Stimulated activated CD8-positive, alpha-beta memory T cell treated with anti-CD3 and anti-CD28 coated beads, Interleukin-4, amount 100 ng/mL, for 1 hour (primary cell): ENCODE measurements at places on chromosomes 1 and 21.

GRCh38 chr1:46582972-46583371, 21.1 kb downstream of the MKNK1 start:
- DNase-seq: no peak

DNA sequence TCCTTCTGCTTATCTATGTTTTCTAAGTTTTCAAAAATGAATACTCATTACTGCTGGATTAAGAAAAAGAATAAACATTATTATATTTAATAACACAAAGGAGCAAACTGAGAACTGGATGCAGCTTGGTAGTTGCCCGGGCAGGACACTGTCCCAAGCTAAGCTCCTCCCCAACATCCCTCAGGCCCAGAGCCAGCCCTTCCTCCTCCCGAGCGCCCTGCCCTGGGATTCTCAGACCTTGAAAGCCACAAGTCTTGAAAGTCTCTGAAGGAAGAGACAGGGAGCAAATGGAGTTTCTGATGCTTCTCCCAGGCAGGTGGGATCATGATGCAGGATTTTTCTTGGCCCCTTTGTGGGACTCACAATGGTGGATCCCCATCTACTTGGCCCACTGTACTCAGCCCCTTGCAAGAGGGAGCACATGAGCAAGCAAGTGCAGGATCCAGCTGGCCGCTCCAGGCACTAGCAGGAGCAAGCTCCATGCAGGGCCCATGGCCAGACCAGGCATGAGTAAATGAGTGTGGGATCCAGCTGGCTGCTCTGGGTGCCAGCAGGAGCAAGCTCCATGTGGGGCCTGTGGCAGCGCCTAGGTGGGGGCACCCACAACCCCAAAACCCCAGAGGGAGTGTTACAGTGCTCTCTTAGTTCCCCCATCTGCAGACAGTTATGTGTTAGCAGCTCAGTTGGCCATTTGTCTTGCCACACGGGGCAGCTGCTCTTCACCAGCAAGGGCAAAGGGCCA, 32.1 kb upstream of the RAB4A start:
- DNase-seq: no peak

- DNase-seq: no peak
These were observed 16.6 kb downstream of the ANGPTL3 start for GRCh38 chr1:62613890-62614289.

DNA sequence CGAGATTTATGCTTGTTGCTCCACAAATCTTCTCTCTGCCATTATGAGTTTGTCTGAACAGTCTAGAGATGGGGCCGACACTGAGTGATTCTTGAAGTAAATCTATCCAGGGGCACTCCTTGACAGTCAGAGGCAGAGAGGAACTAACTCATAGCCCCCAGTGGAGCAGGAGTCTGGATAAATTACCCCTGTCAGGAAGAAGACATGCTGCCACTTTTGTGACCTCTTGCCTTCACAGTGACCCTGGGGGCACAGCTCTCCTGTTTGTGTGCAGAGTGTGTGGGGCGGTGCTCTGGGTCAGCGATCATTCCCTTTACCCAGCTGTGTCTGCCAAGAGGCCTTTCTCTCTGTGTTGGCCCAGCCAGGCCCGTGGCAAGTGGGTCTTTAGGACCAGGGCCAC, 29.5 kb downstream of the PEX14 start:
- no peak for DNase-seq

- no peak for DNase-seq
These were observed 7.8 kb upstream of the MEF2D start for GRCh38 chr1:156508205-156508954.

GRCh38 chr1:184283999-184284398, 102.8 kb upstream of the C1orf21 start:
- no peak for DNase-seq

DNA sequence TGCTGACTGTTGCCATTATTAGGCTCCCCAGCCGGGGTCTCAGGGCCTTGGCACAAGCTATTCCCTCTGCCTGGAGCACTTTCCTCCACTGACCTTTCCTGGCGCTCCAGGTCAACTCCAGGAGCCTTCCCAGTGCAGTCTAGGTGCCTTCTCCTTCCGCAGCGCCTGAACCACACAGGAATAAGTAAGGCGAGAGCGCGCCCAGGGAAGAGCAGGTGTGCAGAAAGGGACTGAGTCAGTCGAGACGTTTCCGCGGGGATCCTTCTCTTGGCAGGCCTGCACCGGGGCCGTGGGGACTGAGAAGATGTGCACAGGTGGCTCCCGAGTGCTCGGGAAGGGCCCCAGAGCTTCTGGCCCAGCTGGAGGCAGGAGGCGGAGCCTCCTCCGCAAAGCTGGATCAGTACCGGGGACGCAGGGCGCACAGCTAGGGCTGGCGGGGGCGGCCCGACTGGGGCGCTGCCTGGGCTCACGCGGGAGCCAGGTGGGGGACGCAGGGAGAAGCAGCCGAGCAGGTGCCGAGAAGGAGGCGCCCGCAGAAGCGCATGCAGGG, 765 bp upstream of the BMP8A start:
- no peak for DNase-seq

GRCh38 chr1:228381356-228381755, 25.3 kb downstream of the TRIM11 start:
- no peak for DNase-seq

DNA sequence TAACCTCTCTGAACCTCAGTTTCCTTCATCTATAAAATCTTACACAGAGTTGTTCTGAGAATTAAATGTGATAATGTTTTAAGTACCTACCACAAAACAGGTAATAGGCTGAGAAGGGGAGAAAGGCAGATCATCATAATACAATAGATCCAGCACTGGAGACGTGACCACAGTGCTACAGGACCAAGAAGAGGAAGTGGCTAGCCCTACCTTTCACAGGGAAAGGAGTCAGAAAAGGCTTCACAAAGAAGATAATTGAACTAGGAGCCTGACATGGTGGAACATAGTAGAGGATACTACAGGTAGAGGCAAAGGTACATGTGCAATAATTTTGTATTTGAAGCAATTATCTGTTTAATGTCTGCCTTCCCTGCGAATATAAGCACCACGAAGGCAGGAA, 45.1 kb downstream of the ERI3 start:
- no peak for DNase-seq

DNA sequence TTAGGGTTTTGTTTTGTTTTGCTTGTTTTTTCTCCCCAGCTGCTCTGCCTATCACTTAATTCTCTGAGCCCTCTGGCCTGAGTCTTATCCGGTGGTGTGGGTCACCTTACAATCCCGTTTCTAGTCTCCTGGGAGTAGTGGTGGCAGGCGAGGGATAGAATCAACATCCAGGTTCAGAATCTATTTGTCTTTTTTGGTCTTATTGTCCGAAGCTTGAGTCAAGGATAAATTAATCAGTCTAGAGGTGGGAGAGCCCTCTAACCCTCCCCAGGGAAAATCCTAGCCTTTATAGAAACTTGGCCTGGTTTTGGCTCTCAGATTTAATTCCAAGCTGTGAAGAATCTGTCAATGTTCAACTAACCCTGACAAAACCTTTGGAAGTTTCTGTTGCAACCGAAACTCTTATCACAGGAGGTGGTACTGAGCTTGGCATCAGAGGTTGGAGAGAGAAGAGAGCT, 246.3 kb downstream of the FGGY start:
- no peak for DNase-seq

DNA sequence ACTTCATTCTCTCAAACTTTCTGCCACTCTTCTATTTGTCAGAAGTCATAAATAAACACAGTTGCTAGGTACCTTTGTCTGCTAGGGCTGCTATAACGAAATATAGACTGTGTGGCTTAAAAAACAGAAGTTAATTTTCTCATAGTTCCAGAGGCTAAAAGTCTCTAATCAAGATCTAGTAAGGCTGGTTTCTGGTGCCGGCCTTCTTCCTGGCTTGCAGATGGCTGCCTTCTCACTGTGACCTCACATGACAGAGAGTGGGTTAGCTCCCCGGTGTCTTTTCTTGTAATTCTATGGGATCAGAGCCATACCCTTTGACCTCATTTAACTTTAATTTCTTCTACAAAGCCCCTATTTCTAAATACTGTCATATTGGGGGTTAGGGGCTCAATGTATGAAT, 5.9 kb downstream of the PDC start:
- DNase-seq: no peak

- DNase-seq: no peak
These were observed 1.6 kb downstream of the NRIP1 start for GRCh38 chr21:15063081-15063813.

GRCh38 chr1:169414952-169415351, 12.3 kb downstream of the CCDC181 start:
- DNase-seq: no peak

DNA sequence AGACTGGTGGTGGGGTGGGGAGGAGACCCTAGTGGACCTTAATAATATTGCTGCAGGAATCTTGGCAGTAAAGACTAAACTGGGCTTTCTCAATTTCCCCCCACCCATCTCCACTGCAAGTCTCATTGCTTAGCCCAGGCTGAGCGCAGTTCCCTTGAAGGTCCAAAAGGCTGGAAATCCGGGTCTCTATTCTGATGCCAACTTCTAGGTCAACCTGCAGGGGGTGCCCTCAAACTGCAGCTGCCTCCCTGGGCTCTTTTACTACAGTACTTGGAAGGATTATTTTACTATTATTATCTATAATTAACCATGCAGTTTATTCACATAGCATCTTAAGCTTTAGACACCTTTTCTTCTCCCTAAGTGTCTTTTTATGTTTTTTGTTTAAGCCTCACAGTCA, 85.4 kb upstream of the WARS2 start:
- no peak for DNase-seq

- no peak for DNase-seq
These were observed 39.9 kb downstream of the KRTAP10-1 start for GRCh38 chr21:44500111-44500510.

GRCh38 chr1:81142099-81142826, 658.5 kb upstream of the ADGRL2 start:
- DNase-seq: no peak

GRCh38 chr1:156804572-156805243, 11.9 kb downstream of the SH2D2A start:
- DNase-seq: no peak

- DNase-seq: no peak
These were observed 24.5 kb downstream of the TP73 start for GRCh38 chr1:3676581-3677470.

DNA sequence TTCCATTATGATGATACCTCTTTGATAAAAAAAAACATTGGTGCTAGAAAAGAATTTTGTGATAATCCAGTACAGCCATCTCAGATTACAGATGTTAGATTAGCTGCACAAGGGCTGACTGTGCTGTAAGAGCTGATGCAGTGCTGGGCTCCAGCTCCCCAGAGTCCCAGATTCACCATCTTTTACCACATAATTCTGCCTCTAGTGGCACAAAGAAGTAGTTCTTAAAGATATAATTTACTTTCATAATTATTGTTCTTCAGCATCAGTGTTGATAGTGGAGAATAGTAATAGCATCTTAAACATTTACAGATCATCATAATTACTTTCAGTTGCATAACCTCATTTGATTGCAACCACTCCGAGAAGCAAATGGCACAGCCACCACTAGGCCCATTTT, 262.1 kb downstream of the BRINP2 start:
- DNase-seq: no peak

DNA sequence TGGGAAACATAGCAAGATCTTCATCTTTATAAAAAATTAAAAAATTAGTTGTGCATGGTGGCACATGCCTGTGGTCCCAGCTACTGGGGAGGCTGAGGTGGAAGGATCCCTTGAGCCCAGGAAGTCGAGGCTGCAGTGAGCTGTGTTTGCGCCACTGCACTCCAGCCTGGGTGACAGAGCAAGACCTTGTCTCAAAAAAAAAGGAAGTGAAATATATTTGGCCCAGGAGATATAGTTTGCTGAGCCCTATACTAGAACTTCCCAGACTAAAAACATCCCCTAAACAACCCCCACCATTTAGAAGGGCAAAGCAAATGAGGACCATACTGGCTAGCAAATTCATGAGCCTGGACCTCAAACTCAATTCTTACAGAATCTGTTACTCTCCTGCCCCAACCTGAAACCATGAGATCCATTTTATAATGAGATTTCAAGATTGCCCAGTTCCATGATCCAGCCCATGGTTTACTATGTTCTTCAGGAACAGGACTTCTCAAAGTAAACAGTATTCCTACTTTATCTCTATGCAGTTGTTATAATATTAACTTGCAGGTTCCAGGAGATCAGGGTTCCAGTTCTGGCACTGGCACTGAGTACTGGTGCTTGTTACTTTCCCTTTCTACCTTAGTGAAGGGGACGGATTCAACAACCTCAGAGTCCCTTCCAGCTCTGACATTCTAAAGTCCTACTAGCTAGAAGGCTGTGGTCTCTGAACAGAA, 48.9 kb upstream of the TADA1 start:
- DNase-seq: no peak

- no peak for DNase-seq
These were observed 653 bp downstream of the FNDC10 start for GRCh38 chr1:1599030-1599934.

GRCh38 chr1:185054365-185055060, 9.2 kb downstream of the RNF2 start:
- no peak for DNase-seq

GRCh38 chr1:61004262-61005003, 77.9 kb upstream of the NFIA start:
- no peak for DNase-seq

DNA sequence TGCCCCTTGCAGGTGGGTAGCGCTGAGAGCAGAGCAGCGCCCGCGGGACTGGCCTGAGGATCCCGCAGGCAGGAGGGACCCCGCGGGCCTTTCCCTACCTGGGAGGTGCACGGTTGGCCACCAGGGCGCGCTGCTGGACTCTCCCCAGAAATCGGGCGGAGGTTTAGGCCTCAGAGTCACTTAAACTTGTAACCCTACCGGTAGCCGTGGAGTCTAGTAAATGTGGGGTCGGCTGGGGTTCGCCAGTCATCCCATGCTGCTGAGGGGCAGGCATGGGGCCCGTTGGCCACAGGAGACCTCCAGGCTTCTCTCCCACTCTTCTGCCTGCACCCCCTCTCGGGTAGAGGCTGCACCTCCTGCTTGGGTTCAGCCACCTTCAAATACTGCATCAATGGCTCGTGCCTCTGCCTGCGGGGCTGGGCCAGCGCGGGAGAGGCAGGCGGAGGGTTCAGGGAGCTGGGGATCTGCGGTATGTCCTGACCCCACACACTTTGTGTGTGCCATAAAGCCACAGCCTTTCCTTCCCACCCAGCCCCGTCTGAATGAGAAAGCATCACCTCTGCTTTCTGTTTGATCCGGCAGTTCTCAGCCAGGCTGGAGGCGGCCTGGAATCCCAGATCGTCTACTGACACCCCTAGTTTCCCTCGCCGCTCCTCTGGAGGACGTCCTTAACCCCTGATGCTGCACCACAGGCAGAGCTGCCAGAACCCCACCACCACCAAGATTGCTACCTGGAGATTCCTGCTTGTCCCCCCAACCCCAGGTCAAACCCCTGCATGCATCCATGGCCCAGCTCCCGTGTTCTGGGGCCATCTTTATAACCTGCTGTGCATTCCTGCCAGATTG, 12.3 kb upstream of the GSTM4 start:
- peak; percentile 77 for DNase-seq

GRCh38 chr1:246583448-246584185, 17.4 kb downstream of the CNST start:
- no peak for DNase-seq

DNA sequence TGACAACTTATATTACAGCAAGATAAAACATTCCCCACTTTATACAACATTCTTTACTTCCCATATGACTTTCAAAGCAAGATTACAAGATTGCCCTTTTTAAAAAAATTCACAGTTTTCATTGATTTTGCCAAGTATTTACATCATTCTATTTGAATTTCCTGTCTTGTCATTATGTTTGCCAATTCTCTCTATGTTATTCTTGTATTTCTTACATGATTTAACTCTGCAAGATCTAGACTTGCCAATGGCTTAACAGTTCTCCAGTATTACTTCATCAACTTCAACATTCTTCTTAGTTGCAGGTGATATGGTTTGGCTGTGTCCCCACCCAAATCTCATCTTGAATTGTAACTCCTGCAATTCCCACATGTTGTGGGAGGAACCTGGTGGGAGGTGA, 31.6 kb downstream of the FMO4 start:
- DNase-seq: no peak
